KBM-7 (cell line): ENCODE measurements at places on chromosomes 11 and 22.

DNA sequence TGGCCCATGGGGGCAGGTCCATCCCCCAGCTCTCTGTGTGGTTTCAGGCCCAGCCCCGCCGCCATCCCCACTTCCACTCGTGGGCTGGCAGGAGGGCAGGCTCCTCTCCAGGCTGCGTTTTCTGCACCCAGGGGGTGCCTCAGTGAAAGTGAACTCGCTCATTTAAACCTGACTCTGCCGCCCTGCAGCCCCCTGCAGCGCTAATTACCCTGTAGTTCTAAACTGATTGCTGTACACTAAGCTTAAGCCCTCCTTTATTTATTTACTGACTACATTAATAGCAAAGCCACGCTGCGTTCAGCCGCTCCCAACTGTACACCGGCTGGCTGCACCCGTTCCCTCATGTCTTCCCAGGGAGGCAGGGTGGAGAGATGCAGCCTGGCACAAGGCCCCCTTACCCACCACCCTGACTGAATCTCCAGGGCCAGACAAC is 36.6 kb upstream of the NNMT start:
- DNase-seq, result no peak

GRCh38 chr11:57368106-57368844 is 12.7 kb downstream of the PRG3 start:
- peak; percentile 68 for DNase-seq

GRCh38 chr11:95306801-95307200 is 75.8 kb upstream of the SESN3 start:
- DNase-seq, result no peak

DNA sequence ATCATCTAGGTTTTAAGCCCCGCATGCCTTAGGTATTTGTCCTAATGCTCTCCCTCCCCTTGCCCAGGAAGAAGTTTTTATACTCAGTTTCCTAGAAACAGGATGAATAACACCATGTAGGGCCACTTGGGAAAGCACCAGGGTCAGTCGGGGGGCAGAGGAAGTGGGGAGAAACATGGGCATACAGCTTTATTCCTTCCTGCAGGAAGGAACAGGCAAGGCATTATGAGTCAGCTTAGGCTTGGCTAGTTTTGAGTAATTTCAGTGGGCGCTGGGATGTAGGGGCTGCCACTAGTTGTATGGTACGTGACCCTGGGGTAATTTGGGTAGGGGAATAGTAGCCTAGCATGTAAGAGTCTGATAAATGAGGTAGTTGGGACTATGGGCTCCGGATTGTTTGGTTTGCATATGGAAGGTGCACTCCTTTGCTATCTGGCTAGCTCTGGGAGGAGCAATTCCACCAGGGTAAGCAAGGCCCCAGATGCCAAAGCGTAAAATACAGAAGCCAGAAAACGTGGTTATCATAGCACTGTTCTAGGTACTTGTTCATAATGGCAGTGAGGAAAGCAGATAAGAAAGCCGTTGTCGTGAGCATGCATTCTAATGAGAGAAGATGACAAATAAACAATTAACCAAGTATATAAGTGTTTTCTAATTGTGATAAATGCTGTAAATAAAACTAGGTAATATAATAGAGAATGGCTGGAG is 24.8 kb downstream of the ACER3 start:
- DNase-seq, result peak; percentile 16

- DNase-seq, result peak; percentile 99
Observed at GRCh38 chr11:126392633-126393013, 37.1 kb downstream of the ST3GAL4 start.

DNA sequence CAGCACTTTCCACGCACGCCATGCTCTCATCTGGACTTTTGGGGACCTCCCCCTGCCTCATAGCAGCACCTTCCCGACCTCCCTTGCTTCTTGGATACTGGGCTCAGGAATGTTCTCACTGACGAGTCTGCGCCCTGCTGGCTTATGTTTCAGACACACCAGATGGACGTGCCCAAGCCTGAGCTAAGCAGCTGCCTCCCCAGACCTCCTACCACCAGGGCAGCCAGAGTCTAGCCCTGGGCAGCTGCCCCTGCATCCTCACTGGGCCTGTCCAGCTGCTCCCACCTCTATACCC is 13.2 kb upstream of the RGL4 start:
- DNase-seq, result no peak

DNA sequence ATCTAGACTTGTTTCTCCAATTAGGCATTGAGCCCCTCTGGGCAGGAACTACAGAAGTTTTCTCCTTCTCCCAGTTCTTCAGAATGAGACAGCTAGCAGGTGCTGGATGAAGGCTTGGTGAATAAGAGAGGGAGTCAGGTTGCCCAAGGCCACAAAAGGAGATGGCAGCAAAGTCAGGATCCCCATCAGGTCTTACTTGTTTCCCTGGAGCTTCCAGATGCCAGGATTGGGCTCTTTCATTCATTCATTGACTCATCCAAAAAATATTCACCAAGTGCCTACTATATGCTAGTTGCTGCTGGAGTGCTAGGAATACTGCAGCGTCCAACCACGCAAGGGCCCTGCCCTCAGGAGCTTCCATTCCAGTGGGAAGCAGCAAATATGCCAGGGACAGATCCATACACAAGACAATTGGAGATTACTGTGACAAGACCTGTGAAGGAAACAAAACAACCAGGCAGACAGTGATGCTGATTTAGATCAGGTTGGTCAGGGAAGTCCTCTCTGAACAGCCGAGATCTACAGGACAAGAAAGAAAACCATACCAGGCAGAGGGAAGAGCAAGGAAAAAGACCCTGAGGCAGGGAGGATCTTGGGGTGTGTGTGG is 24.6 kb upstream of the LMO1 start:
- no peak for DNase-seq

GRCh38 chr22:19800761-19801244 is 40.2 kb downstream of the TBX1 start:
- no peak for DNase-seq

- DNase-seq, result no peak
Observed at GRCh38 chr11:84164728-84165127, 878.6 kb upstream of the CCDC90B start.

- no peak for DNase-seq
Observed at GRCh38 chr11:44788536-44789261, 61.9 kb downstream of the TSPAN18 start.

GRCh38 chr11:99260696-99261095 is 239.9 kb downstream of the CNTN5 start:
- DNase-seq, result no peak

GRCh38 chr11:3340025-3340424 is 38.9 kb downstream of the ZNF195 start:
- DNase-seq, result no peak

DNA sequence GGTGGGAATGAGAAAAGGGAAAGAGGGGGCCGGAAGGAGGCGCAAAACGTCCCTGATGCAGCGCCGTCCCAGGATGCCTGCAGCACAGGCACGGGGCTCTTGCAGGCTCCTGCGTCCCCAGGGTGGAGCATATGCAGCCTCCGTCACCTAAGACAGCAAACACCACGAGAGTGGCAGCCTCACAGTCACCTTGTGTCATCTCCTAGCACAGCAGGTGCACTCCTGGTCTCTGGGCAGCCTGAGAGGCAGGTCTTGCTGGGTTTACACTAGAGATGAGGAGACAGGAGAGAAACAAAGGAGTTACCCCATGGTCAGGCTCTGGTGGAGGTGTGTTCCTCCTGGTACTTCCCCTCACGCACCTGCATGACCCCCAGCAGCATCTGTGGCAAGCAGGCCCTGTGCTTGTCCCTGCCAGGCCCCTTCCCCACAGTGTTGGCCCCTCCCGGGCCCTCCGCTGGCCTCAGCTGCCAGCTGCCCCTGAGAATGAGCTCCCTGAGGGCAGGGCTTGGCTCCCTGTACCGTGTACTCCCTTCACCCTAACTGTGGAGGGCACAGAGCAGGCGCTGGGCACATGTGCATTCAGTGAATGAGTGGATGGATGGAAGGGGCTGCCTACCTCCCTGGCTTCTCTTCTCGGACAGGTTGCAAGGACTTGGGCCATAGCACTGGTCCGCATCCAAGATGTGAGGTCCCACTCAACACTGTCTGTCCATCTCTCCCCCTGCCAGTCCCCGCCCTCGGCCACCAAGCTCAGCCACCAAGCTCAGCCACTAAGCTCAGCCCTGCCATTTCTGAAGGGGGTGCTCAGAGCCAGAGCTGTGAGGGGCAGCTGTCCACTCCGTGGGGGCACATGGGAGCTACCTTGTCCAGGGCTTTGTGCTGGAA is 988.6 kb downstream of the BRD1 start:
- DNase-seq, result no peak

- no peak for DNase-seq
Observed at GRCh38 chr11:65858681-65859087, 704 bp upstream of the CFL1 start.

- DNase-seq, result no peak
Observed at GRCh38 chr11:80944758-80945157, 1503.9 kb upstream of the TENM4 start.

DNA sequence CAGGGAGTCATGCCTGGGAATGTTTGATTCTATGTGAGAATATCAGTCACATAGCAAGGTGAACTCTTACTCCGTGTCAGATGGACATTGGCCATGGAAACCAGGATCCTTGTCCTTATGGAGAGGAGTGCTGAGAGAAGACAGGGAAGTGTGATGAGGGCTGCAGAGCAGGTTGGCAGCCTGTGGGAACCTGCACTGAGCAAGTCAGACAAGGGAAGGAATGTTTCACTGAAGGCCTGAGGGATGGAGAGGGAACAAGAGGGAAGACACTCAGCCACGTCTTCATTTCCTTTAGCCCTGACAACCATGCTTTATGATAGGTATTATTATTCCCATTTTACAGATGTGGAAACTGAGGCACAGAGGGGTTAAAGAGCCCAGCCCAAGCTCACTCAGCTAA is 38.4 kb upstream of the HORMAD2 start:
- DNase-seq, result no peak

DNA sequence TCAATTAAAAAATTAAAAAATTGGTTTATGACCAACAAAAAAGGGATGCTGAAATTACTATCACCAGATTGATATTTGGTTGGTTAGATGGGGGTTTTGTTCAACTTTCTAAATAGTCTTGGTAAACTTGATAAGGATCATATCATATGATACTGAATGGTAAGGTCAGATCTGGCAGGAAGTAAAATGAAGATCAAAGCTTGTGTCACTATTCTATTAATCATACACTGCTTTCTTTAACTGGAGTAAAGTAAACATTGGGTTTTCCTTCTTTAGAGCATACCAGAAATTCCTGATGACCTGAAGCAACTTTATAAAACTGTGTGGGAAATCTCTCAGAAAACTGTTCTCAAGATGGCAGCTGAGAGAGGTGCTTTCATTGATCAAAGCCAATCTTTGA is 40.2 kb downstream of the RRM1 start:
- DNase-seq, result no peak

DNA sequence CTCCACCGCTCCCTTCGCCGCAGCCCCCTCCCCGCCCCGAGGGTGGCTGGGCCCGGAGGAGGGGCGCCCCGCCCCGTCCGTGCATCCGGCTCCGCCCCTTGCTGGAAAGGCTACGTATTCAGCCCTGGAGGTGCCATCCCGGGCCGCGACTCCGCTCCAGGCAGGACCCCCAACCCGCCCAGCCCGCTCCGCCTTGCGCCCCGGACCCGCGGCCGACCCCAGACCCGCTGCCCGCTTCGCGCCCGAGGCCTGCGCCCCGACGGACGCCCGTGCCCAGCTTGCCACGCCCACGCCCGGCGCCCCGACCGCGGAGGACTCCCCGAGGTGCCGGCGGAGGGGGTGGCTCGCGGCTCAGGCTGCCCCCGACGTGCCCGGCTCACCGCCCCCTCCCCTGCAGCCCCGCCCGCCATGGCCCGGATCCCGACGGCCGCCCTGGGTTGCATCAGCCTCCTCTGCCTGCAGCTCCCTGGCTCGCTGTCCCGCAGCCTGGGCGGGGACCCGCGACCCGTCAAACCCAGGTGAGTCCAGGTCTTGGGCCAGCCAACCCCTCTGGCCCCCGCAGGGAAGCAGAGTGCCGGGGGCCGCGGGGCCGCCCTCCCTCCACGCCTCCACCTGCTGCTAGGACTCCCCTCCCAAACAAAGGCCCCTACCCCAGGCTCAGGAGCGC is at the start of gene ADM2:
Gene ADM2, plus strand, starts transcription at position 104 of the 667 bp plus-strand sequence. Its CDS starts 305 bp downstream, at position 409.
- no peak for DNase-seq

DNA sequence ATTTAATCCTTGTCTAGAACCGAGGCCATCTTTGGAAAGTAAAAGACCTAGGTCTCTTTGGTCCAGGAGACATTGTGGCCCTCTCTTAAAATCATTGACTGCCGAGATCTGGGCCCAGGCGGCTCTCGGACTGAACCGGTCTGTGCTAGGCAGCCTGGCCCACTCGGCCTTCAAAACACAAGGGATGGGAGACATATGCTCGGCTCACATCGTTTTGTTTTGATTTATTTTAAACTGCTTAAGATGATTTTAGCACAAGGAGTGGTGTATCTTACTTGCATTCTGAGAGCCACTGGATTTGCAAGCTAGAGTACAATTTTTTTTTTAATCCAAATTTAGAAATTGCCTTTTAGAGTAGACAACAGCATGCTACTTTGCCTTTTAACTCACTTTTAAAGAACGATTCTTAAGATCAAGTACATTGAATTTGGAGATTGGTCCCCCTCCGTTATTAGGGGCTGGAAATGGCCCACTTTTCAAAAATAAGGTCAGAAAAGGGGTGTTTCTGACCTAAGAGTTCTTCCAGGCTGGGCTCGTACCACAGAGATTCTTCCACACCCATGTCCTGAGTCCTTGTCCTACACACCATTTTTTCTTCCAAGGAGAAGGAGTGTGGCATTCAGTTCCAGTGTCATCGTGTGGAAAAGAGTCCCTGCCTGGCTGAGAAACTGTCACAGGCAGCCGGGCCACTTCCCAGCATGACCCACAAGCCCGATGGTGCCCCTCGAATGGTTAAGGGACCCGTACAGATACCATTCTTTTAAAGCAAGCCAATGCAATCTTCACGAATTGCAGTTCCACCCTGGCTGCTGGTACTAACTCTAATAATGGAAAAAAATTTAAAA is 80.5 kb upstream of the WNT7B start:
- DNase-seq, result peak; percentile 42

- DNase-seq, result no peak
Observed at GRCh38 chr11:5238486-5238885, 4.2 kb upstream of the HBD start.

DNA sequence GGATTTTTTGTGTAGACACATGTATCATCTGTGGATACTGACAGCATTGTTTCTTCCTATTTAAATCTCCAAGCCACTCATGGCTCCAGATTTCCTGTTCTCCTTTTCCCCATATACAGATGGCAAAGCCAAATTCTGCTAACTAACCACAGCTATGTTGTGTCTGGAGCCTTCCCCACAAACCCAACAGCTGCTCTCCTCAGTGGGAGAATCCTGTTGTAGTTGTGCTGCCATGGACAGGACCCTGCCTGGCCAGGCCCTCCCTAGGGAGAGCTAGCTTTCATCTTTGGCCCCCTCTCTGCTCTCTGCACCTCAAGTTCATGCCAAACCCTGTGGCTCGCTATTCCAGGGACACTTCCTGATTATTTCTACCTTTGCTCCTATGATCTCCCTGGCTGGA is 106.4 kb upstream of the CCDC90B start:
- DNase-seq, result no peak

DNA sequence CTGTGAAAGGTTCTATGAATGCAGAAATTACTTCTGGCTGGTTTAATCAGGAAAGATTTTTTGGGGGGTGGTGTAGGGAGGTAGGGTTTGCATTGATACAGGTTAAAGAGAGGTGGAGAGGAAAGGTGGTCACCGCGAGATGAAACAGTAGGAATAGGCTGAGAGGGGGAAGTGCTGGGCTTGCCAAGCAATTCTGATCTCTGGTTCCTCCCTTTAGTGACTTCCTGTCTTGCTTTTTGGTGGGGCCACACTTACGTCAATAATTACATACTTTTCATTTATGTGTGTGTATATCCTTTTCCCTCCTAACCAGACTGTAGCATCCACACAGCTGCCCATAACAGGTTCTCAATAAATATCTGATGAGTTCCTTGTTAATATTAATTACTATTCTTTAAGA is 120.0 kb downstream of the CTNND1 start:
- DNase-seq, result no peak
